Fibroblast of gingiva (primary cell): ENCODE measurements at places on chromosomes 11 and 22.

- peak; percentile 31 for DNase-seq
Measured at GRCh38 chr11:119509282-119509841, 86.4 kb upstream of the THY1 start.

DNA sequence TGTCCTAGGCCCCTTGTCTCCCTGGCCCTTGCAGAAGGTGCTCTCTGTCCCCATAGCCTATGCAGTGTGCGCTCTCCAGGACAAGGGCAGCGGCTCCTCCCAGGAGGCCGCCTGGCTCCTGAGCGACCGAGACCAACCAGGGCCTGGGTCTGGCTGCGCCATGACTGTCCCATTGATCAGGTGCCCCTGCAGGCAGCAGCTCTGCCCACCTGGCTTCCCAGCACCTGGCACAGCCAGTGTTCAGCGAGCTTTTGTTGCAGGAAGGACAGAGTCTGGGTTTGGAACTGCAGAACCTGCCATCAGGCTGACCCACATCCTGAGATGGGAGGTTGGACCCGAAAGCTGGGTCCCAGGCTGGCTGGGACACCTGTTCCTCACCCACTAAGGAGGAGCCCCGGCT lies 1001.1 kb downstream of the BRD1 start:
- no peak for DNase-seq

DNA sequence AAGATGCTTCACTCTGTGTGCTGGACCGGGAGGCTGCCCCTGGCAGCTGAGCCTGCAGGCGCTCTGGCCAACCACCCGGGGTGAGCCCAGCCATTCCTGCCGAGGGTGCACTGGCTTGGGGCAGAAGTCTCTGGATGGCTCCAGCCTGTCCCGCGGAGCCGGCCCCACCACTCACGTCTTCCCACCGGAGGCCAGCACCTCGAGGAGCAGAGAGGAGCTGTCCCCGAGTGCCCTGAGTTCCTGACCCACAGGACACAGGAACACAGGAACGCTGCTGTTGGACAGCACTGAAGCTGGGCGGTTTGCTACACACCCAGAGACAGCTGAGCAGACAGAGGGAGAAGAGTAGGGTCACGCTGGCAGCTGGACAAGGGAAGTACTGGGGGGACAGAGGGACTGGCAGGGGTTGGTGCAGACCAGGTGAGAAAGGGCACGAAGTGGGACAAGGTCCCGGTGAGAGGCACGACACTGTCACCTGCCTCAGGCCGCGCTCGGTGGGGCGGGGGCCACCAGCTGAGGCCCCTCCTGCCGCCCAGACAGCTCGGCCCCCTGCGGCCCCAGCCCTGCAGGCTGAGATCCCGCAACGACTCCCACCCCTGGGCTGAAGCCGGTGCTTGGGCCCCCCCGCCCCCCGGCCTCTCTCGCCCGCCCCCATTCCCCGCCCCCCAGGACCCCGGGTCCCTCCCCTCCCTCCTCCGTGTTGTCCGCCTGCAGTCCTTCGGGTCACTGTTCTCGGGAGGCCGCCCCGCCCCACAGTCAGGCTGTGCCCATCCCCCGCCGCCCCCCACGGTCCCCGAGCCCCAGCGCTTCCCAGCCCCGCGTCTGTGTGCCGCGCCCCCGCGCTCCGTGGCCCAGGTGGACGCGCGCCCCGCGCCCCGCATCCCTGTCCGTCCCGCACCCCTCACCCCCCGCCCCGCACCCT lies 624 bp upstream of the B4GALNT4 start:
- no peak for DNase-seq

- no peak for DNase-seq
Measured at GRCh38 chr22:36285017-36285416, 32.1 kb downstream of the APOL1 start.

- no peak for DNase-seq
Measured at GRCh38 chr22:28841111-28841510, 40.7 kb upstream of the XBP1 start.

- no peak for DNase-seq
Measured at GRCh38 chr22:49807780-49808708, 19.6 kb downstream of the BRD1 start.

DNA sequence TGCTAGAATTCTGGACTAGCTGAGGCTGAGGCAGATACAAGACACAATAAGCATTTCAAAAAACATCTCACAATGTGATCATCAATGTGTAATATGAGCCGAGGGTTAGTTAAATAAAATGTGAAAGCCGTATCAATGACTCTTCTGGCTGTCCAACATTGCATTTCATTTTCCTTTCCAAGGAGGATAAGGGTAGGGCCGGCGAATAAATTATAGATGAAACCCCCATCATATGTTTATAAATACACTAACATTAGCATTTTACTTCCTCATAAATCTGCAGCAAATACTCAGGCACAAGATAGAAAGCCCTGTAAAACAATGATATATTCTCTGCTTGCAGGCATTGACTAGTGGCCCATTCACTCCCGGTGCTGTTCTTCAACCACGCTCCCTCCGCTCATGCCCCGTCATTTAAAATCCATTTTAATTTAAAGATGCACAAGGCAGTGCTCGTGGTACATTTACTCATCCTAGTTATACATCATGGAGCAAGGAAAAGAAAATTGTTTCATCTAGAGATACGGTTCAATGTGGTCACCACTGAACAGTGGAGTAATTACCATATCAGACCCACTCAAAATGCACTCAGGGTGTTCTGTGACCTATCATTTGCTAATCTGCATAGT lies 59.9 kb upstream of the RCN1 start:
- no peak for DNase-seq

- DNase-seq = no peak
Measured at GRCh38 chr22:49481659-49482399, 345.8 kb downstream of the BRD1 start.

- DNase-seq = peak; percentile 31
Measured at GRCh38 chr11:636511-637332, at the start of gene DRD4. TSS of gene DRD4 (plus strand) at chr11:637269. CDS start at chr11:637305, 36 bp downstream.

DNA sequence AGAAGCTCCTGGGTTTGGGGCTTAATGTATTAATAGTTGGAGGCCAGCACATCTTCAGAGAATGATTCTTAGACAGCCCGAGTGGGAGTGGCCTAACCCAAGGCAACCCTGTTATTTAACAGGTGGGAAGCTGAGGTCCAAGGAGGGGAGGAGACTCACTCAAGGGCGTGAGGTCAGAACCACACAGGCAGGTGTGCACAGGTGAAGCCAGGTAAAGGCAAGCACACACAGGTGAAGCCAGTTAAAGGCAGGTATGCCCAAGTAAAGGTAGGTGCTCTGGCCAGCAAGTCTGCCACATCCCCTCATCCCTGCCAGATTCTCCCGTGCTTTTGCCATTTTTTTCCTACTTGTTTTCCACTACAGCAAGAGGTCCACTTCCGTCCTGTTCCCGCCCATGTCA lies 2.9 kb upstream of the SHANK2 start:
- DNase-seq = no peak

- no peak for DNase-seq
Measured at GRCh38 chr22:33688903-33689302, 231.4 kb downstream of the LARGE1 start.

- DNase-seq = peak; percentile 39
Measured at GRCh38 chr11:19842505-19842904, 129.9 kb downstream of the NAV2 start.

DNA sequence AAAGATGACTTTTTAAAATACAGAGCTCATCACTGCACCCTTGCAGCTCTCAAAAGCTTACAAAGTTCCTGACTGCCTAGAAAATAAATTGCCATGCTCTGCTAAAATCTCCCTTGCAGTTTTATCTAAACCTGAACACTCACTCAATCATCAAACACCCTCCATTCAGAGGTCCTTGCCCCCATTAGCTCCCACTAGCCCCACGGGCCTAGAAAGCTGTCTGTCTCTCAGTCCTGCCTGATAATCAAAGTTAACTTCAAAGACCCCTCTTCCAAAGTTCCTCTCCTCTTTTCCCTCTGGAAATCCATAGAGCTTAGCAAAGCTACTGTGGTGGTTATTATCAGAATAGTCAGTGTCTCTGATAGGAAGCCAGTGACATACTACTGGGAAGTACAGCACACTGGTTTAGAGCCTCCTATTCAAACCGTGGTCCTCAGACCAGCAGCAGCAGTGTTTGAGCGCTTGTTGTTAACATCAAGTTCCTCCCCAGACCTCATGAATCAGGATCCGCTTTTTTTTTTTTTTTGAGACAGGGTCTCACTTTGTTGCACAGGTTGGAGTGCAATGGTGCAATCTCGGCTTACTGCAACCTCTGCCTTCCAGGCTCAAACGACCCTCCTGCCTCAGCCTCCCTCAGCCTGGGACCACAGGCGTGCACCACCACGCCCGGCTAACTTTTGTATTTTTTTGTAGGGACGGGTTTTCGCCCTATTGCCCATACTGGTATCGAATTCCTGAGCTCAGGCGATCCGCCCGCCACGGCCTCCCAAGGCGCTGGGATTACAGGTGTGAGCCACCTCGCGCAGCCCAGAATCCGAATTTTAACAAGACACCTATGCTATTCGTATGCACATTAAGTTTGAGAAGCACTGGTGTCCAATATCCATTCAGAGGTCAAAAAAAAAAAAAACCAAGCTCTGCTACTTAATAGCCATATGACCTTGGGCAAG lies 1.2 kb downstream of the NDUFC2 start:
- no peak for DNase-seq

- DNase-seq = no peak
Measured at GRCh38 chr22:50268655-50269113, 1.5 kb downstream of the MAPK11 start.

DNA sequence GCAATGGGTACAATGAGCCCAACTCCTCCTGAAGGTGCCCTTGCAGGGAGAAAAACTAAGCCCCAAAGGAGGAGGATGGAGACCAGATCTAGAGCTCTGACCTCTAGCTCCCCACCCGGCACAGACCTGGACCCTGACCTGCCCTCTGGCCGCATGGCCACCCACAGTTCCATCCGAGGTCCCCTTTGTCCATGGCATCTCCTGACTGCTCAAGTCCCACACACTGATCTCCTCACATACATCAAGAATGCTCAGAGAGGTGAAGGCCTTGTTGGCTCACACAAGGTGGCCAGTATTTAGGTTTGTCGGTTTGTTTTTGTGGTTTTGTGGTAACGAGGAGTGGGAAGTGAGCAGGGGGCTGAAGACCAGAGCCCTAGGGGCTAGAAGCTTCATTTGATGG lies 423.5 kb upstream of the B3GAT1 start:
- DNase-seq = no peak

DNA sequence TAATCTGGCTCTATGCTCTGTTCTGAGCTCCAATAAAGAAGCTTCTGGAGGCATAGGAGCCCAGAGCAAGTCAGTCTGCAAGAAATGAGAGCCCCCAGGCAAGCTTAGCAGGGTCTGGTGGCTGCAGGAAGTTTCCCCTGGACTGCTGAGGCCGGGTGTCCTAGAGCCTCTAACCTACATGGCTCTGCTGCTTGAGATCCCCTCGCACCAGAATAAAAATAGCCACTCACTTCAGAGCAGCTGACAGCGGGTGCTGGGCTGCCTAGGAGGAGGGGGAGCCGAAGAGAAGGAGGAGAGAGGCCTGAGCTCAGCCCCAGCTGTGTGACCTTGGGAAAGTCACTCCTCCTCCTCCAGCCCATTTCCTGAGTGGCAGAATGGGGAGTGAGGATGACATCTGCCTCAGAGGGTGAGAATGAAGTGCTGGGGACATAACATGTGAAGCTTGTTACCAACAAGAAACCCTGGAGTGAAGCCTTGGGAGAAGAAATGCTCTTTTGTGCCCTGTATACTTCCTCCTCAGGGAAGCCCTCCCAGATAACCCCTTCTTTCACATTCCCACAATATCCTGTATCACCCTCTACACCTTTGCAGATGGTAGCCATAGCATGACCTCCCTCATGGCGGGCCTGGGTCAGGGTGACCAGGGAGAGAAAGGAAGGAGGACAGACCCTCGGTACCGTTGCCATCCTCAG lies 3.6 kb upstream of the INPP5J start:
- no peak for DNase-seq
